Transverse colon (tissue), 4 donors: ENCODE measurements at places on chromosomes 6 and 20. TPM values are rescaled to one million over a fixed set of nuclear protein-coding genes. Genes with fewer than 3 reads are reported as not detected.
A peak's percentile ranks its signal among the peaks of the same experiment; 100 is the strongest.

DNA sequence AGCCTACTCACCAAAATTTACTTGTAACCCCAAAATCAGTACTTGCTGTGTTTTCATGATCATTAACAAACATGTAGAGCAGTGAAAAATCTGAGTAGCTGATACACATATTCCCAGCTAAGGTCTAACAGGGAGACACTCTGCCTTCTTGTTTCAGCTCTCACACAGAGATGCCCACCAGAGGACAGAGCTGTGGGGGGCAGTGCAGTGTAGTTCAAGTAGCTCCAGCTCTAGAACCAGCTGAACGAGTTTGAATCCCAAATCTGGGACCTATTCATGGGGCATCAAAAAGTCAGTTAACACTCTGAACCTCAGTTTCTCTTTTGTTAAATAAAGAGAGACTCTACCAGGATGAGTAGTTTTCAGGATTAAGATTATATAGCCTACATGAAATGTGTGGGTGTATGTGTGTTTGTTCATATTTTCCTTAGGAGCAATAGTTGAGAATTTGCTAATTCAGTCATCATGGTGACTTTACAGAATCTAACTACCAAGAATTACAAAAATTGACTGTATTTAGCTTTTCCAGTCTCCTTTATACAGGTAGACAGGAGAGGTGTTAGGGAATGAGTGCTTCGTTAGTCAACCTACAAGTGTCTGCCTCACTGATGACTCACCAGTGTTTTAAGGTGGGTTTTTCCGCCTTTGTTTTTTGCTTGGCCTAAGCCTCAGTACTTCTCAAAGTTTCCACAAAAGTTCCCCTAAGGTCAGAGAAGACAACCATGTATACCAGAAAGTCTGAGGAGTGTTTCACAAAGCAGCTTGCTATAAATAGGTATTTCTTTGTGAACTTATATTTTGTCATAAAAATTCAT is 164.0 kb upstream of the RUNX2 start:
- no peak for DNase-seq

GRCh38 chr6:38852215-38852614 is 137.1 kb downstream of the DNAH8 start:
- DNase-seq = no peak

DNA sequence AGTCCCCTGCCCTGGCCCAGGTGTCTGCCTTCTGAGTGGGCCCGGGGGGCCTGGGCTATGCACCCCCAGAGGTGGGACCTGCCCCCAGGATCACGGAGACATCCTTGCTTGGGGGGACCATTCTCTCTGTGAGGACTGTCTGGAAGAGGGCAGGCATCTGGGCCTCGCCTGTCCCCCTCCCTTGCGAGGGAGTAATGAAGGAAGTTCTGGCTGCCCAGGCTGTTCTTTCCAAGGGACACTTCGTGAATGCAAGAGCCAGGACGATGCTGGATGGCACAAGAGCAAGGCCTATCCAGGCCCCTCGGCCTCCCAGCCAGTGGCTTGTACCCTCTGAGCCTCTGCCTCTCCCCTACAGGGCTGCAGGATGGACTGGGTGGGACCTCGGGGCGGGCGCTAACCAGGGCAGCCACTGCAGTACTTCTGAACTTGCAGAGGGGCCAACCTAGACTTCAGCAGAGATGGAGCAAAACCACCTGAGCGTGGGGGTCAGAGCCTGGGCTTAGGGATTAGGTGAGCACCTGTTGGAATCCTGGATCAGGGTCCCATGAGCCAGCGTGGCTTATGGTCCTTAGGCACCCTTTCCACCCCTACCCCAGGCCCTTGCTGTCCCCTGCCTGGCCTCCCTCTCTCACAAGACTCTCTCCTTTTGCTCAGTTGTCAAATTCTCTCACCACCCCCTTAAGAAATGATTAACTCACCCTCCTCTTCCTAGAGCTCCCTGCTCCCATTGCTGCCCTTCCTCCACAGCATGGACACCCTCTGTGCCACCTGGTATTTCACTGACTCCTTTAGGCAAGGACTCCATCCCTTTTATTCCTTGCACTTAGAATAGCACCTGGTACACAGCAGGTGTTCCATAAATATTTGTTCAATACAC is 53.2 kb downstream of the CTCFL start:
- DNase-seq = no peak

- DNase-seq = no peak
These were observed 25.3 kb upstream of the ZBTB24 start for GRCh38 chr6:109508166-109508860.

DNA sequence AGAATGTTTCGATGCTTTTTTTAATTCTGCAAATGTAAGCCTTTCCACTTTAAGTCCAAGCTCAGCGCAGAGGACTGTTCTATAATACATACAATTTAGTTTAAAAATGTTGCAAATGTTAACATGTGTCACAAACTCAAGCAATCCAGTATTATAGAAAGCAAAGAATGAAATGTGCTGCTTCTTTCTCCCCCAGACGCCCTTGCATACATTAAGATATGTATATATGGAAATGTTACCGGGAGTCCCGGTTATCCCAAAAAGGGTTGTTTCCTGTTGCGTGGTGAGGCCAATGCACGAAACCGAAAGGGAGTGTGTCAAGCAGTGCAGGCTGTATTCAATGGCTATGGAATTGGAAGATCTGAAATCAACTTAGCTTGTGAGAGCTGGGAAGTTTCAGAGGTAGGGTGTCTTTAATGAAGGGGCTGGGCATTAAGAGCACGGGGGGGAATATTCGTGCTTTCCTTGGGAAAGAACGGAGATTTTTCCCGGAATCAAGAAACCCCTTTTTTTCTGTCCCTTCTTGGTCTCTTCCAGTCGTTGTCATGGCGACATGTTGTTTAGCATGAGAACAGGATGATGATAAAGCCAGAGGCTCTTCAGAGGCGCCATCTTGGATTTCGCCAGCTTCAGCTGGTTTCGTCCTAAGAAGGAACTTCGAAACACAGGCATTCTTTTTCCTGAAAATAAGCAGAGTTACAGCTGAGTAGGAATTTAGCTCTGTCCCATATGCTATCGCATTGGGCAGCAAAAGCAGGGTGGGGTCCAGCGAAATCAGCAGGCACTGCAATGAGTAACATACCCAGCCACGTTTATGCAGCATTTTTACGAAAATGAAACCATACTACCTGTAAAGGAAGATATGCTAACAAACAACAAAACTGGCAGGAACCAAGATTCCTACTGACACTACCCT is 10.1 kb upstream of the NQO2 start:
- peak; percentile 89 for DNase-seq

- no peak for DNase-seq
These were observed 82.6 kb upstream of the CNKSR3 start for GRCh38 chr6:154593122-154593521.

- DNase-seq = peak; percentile 75
These were observed 1.9 kb downstream of the RRBP1 start for GRCh38 chr20:17679941-17680835.

GRCh38 chr20:46582648-46583047 is 32.2 kb upstream of the OCSTAMP start:
- DNase-seq = no peak

- no peak for DNase-seq
These were observed 55.1 kb downstream of the CHD6 start for GRCh38 chr20:41563087-41563486.

GRCh38 chr6:4780360-4780812 is 4.2 kb downstream of the CDYL start:
- peak; percentile 48 for DNase-seq

DNA sequence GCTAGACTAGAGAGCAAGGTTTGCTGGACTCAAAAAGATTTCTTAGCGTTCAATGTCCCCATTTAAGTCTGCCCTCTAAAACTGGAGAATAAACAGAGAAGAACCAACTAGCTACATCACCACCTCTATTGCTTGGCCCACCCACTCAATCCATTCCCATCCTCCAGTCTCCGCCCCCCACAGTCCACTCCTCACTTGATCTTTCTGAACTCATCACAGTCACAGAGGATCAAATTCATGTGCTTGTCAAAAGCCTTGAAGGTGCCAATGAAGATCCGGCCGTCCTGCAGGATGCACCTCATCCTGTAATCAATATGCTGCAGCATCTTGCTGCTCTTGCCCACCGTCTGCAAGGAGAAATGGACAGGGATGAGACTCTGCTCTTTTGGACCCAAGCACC is 3.2 kb downstream of the SNRPB start:
- DNase-seq = no peak

GRCh38 chr20:21101932-21102575 is 4.1 kb downstream of the LINC00237 start:
- no peak for DNase-seq

- no peak for DNase-seq
These were observed 145.5 kb upstream of the LAMP5 start for GRCh38 chr20:9368893-9369292.

- DNase-seq = no peak
These were observed 5.7 kb upstream of the RBPJL start for GRCh38 chr20:45300961-45301360.

GRCh38 chr6:147166360-147166944 is 37.8 kb upstream of the STXBP5 start:
- DNase-seq = no peak

- DNase-seq = no peak
These were observed 11.5 kb downstream of the SLC2A10 start for GRCh38 chr20:46720776-46721425.

- DNase-seq = no peak
These were observed 144.4 kb upstream of the AKIRIN2 start for GRCh38 chr6:87846434-87846833.

DNA sequence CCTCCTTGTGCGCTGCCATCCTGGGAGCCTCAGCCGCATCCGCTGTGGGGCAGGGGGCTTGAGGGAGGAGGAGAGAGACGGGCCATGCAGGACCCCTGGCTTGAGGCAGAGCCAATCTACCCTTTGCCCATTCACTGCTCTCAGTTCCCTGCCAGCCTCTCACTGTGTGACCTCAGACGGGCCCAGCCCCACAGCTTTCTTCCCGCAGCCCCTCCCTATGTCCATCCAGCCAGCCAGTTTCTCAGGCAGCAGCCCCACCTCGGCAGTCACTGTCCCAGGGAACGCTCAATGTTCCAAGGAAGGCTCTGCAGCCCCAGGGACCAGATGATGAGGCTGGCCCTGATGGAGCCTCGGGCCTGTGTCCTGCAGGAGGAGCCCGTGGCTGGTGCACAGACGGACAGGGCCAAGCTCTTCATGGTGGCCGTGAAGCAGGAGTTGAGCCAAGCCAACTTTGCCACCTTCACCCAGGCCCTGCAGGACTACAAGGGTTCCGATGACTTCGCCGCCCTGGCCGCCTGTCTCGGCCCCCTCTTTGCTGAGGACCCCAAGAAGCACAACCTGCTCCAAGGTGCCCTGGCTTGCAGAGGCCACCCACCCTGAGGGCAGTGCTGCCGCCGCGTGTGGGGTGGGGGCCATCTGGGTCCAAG is 3.9 kb upstream of the TNFRSF6B start:
- DNase-seq = no peak

- DNase-seq = no peak
These were observed 8.6 kb upstream of the SERPINB6 start for GRCh38 chr6:2979819-2980464.

- no peak for DNase-seq
These were observed 461.9 kb downstream of the QKI start for GRCh38 chr6:163876391-163876790.

DNA sequence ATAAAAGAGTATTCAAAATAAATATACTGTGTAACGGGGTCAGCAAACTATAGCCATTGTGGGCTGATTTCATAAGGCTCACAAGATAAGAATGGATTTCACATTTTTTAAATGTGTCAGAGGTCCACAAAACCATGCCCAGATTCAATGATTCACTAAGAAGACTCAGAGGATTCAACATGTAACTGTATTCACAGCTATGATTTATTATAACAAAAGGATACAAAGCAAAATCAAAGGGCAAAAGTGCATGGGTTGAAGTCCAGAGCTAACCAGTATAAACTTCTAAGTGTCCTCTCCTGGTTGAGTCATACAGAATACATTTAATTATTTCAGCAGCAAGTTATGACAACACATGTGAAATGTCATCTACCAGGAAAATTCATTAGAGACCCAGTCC is 49.2 kb downstream of the TBC1D32 start:
- no peak for DNase-seq

DNA sequence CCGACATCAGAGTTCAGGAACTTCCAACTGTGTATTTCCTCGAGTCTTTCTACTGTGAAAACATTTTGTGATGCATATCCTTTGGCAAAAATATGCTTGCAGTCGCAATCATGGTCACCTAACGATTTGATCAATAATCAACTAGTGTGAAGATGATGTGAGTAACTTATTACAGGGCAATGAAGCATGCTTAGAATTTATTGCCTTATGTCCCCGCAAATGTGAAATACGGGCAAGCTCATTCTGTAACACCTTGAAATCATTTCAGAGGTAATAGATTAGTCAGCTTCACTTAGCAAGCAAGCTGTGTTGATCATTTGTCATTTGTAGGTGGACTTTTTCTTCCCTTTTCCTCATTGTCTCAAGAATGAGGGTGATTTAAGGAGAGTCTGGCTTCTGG is 67.9 kb upstream of the DOK5 start:
- no peak for DNase-seq

- no peak for DNase-seq
These were observed 79.2 kb downstream of the CBFA2T2 start for GRCh38 chr20:33568868-33569801.

DNA sequence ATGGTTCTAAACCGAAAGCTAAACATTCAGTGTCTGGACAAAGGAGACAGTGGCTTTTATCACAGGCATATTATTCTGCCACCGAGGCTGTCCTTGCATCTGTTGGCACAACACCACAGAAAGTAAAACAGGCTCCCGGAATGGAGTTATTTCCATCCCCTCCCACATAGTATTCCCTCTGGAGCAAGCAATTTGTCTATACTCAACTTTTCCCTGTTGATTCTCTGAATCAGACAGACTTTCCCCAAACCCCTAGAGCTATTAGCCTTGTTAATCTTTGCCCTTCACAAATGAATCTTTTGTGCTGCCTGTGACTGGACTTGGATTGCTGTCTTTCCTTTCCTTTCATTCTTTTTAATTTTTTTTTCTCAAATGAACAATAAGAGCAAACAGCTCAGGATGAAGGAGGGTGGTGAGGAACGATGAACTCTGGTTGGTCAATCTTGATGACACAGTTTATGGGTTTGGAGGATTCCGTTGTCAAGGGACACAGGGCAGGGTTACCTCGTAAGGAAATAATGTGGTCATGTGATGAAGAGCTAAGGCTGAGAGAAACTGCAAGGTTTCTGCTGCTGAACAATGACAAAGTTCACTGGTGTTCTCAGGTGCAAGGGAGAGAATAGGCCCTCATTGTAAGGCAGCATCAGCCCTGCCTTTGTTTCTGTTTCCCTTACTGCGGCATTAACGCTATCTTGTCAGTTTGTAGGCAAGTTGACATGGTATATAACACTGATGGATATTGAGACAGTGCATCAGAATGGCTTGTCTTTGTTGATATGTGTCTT is 275.0 kb upstream of the BMP2 start:
- no peak for DNase-seq

- no peak for DNase-seq
These were observed 9.2 kb upstream of the DEFB110 start for GRCh38 chr6:50030777-50031562.

GRCh38 chr6:42451333-42452170 is at the start of gene TRERF1:
Gene TRERF1 (minus strand): TSS chr6:42451926. CDS start chr6:42269590, 182,336 bp downstream.
- peak; percentile 64 for DNase-seq

TAF4 gene
- total RNA-seq = 22.4 TPM

SNHG17 gene
- 15.8 TPM for total RNA-seq

IL17A gene
- total RNA-seq = not detected

RSPO4 gene
- not detected for total RNA-seq

SLC17A3 gene
- total RNA-seq = not detected

TBX18 gene
- total RNA-seq = 3.2 TPM

KIAA0408 gene
- 8.9 TPM for total RNA-seq

CAP2 gene
- total RNA-seq = 6.0 TPM

RIMS4 gene
- total RNA-seq = not detected

CTNNBL1 gene
- 18.7 TPM for total RNA-seq

CGA gene
- not detected for total RNA-seq

PRICKLE4 gene
- 52.0 TPM for total RNA-seq

OPN5 gene
- not detected for total RNA-seq

GPR63 gene
- 2.2 TPM for total RNA-seq

FAM83D gene
- total RNA-seq = 7.2 TPM

SMPDL3A gene
- total RNA-seq = 150 TPM
